ENCODE measurements at places on chromosomes 5 and 9. TPM values are rescaled to one million over a fixed set of nuclear protein-coding genes. Genes with fewer than 3 reads are reported as not detected.

DNA sequence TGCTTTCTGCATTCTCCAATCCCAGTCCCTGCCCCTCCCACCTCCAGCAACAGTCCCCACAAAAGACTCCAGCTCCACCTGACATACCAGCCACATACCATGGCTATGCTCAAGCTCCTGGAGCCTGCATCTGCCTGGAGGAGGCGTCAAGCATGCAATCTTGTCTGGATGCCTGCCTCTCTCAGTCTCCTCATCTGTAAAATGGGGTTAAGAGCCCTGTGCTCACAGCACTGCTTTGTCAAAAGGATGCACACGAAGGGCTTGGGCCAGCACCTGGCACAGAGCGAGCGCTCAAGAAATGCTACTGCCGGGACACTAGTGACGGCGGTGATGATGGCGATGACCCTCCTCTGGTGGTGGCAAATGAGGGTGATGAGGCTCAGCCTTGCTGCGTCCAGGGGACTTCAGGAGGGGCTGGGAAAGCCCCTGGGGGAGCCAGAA lies 202.9 kb upstream of the IER5L start:
- peaks cover 8% of the 10 kb centered on the region for H3K36me3 ChIP-seq
- DNase-seq, result no peak
- no peaks in the 10 kb centered on the region for H3K27me3 ChIP-seq
- no peak overlapping the region for H3K27ac ChIP-seq

OBP2B gene
- total RNA-seq, result not detected

DNA sequence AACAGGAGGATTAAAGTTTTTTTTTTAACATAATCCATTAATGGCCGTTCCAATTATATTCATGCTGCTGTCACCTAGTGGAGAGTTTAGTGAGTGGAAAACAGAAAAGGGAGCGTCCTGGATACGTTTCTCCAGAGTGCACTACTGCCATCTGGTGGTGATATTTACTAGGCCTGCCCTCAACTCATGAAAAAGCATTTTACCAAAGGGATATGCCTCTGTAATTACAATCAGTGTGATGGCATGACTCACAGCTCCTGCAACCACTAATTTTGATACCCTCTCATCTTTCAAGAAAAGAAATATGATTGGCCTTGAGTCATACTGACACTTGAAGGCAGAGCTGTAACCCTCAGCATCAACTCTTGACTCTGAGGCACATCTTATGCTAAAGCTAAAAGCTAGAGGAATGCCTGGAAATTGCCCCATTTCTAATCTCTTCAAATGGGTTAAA lies 20.1 kb downstream of the MINAR2 start:
- H3K4me3 ChIP-seq, result no peak overlapping the region
- DNase-seq, result peak; percentile 84
- no peaks in the 10 kb centered on the region for H3K27me3 ChIP-seq
- H3K4me1 ChIP-seq, result peaks cover 29% of the 10 kb centered on the region

GRCh38 chr5:89011778-89012711 lies 129.1 kb upstream of the MEF2C start:
- H3K27me3 ChIP-seq, result no peaks in the 10 kb centered on the region
- H3K27ac ChIP-seq, result no peak overlapping the region
- no peak overlapping the region for H3K4me3 ChIP-seq
- no peak for DNase-seq

DNA sequence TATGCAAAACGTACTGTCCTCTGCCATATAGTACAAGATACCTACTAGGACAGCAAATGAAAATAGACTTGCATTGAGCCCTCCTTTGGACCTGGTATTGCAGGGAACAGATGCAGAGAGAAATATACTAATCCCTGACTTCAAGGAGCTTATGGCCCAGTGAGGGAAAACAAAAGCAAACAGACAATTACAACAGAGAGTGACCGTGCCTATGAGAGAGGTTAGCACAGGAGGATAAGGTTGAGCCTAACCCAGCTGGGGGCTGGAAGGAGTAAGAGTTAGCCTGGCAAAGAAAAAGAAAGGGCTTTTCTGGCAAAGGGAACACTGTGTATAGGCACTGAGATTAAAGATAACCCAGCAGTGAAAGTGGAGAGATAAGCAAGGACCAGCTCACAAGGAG lies 5.5 kb downstream of the CDC26 start:
- H3K27me3 ChIP-seq, result no peaks in the 10 kb centered on the region
- DNase-seq, result no peak
- H3K36me3 ChIP-seq, result no peaks in the 10 kb centered on the region
- no peak overlapping the region for H3K4me3 ChIP-seq
- no peaks in the 10 kb centered on the region for H3K4me1 ChIP-seq

DNA sequence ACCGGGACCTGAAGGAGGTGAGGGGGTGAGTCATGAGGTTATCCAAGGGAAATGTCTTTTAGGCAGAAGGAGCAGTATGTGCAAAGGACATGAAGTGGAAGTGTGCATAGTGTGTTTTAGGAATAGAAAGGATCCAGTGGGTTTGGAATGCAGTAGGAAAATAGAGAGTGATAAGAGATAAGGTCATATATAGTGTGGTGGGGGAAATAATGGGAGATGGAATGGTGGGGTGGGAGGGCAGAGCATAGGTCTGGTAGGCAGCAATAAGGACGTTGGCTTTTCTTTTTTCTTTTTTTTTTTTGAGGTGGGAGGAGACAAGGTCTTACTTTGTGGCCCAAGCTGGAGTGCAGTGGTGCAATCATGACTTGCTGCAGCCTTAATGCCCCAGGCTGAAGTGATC lies 17.8 kb downstream of the SNX24 start:
- H3K27ac ChIP-seq, result no peak overlapping the region
- no peak overlapping the region for H3K4me3 ChIP-seq
- no peak for DNase-seq
- no peaks in the 10 kb centered on the region for H3K36me3 ChIP-seq

DNA sequence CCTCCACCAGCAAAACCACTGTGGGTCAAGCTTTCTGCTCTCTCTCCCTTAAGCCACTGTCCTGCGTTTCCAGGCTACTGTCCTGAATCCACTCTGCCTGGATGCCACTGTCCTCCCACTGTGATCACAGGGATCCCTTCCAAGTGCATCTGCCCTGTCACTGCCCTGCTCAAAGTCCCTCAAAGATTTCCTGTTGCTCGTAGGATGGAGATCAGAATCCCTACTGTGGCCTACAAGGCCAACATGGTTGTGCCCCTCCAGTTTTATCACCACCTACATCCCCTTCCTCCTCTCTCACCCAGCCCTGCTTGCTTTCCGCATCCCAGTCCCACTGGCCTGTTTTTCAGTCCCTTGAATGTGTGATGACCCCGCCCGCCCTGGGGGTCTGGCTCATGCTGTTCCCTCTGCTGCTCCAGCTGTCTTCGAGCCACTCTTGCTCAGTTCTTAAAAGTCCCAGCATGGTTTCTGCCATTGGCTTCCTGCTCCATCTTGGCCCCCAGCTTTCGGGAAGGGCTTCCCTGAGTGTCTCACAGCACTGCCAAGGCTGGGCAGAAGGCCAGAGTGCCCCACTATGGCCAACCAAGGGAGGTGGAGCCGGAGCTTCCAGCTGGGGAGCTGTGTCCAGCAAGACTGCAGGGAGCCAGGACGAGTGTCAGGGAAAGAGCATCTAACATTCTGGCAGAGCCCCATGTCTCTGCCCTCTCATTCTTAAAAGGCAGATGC lies 12.9 kb upstream of the FRRS1L start:
- H3K27me3 ChIP-seq, result peaks cover 13% of the 10 kb centered on the region
- H3K27ac ChIP-seq, result no peak overlapping the region
- H3K4me1 ChIP-seq, result no peaks in the 10 kb centered on the region
- DNase-seq, result no peak
- no peaks in the 10 kb centered on the region for H3K36me3 ChIP-seq
